Right atrium auricular region (tissue), 2 donors: ENCODE measurements at places on chromosomes 4 and X.

- no peaks in the 10 kb centered on the region for H3K4me1 ChIP-seq
- no peak overlapping the region for H3K27ac ChIP-seq
- no peaks in the 10 kb centered on the region for H3K27me3 ChIP-seq
- H3K36me3 ChIP-seq = no peaks in the 10 kb centered on the region
- H3K4me3 ChIP-seq = no peak overlapping the region
- DNase-seq = no peak
Measured at GRCh38 chr4:138078253-138078652, 163.9 kb downstream of the SLC7A11 start.

DNA sequence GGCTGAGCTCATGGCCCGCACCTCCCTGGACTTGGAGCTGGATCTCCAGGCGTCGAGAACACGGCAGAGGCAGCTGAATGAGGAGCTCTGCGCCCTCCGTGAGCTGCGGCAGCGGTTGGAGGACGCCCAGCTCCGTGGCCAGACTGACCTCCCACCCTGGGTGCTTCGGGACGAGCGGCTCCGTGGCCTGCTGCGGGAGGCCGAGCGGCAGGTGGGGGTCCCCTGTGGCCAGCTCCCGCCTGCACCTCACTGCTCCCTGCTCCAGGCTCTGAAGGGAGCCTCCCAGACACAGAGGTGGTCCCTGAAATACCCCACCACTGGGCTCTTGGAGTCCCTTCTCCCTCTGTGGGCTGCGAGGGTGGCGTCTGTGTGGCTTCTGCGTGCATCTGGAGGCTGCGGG, 18.0 kb upstream of the CLCN4 start:
- H3K27ac ChIP-seq = no peak overlapping the region
- H3K36me3 ChIP-seq = peaks cover 13% of the 10 kb centered on the region
- H3K27me3 ChIP-seq = no peaks in the 10 kb centered on the region

DNA sequence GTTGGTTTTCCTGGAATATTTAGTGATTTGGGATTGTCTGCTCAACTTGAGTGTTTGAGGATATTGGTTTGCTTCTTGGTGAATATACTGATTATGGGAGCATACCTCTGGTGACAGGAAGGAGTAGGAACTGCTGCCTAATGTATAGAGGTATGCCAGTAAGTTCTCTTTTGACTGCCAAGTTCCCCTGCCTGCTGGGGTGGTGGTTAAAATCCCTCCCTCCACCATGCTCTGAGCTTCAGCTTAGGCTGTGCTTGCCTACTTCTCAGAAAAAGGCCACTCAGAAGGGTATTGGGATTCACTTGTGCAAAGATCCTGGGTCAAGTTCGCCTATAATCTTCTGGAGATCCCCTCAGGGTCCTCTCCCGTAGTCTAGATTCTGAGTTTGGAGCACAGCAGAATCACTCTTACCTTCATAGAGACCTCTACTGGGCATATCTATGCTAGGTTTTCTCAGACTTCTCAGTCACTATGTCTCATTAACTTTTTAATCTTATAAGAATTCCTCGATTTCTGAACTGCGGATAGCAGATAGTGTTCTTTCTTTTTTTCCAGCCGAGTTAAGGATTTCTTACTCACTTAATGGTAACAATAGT, 44.7 kb upstream of the DCK start:
- H3K4me1 ChIP-seq = no peaks in the 10 kb centered on the region
- H3K4me3 ChIP-seq = no peak overlapping the region
- no peaks in the 10 kb centered on the region for H3K36me3 ChIP-seq
- H3K27ac ChIP-seq = no peak overlapping the region

- DNase-seq = no peak
- H3K4me1 ChIP-seq = no peaks in the 10 kb centered on the region
- no peaks in the 10 kb centered on the region for H3K27me3 ChIP-seq
- H3K36me3 ChIP-seq = no peaks in the 10 kb centered on the region
- no peak overlapping the region for H3K4me3 ChIP-seq
- H3K27ac ChIP-seq = no peak overlapping the region
Measured at GRCh38 chr4:121648516-121648915, 48.3 kb downstream of the ANXA5 start.

DNA sequence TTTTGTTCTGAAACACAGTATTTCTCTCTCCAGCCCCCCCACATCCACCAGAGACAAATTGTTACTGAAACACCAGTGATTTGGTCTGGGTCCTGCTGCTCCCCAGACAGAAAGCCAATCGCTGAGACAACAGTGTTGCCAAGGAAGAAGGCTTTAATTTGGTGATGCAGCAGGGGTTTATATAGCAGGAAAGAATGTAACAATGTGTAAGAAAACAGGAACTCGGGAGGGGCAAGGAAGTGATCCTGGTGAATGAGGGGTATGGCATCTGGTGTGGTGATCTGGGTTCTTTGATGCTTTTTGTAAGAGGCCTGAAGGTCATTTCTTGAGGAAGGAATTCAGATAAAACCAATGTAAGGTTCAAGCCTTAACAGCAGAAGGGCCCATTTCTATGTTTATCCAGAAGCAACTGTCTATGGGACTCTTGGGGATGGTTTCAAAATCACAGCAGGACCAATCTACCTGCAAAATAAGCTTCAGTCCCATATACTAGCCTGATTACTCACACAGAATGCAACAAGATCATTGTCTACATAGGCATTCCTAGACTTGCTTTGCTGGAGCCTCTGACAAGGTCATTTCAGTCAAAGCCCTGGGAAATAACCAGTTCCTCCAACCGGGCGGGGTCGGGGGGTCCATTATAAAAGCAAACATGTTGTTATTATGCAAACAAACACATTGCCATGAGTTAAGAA, 445.2 kb upstream of the ZFP42 start:
- H3K4me3 ChIP-seq = no peak overlapping the region
- H3K4me1 ChIP-seq = no peaks in the 10 kb centered on the region
- no peaks in the 10 kb centered on the region for H3K27me3 ChIP-seq
- DNase-seq = no peak
- no peaks in the 10 kb centered on the region for H3K36me3 ChIP-seq

- no peak overlapping the region for H3K4me3 ChIP-seq
- no peaks in the 10 kb centered on the region for H3K27me3 ChIP-seq
- no peaks in the 10 kb centered on the region for H3K36me3 ChIP-seq
- H3K27ac ChIP-seq = no peak overlapping the region
Measured at GRCh38 chrX:153820601-153821000, 9.7 kb downstream of the PDZD4 start.
